ENCODE measurements at places on chromosomes 6 and 20. TPM values are rescaled to one million over a fixed set of nuclear protein-coding genes. Genes with fewer than 3 reads are reported as not detected.

DHX35 gene
- total RNA-seq, result 33.8 TPM

MCM3 gene
- 50.0 TPM for total RNA-seq

RIPPLY2 gene
- not detected for total RNA-seq

TMC2 gene
- total RNA-seq, result not detected

- H3K27ac ChIP-seq, result peak overlapping the region; percentile 75
- no peak for DNase-seq
- peaks cover 22% of the 10 kb centered on the region for H3K4me1 ChIP-seq
- H3K27me3 ChIP-seq, result no peaks in the 10 kb centered on the region
- no peak overlapping the region for H3K4me3 ChIP-seq
Measured at GRCh38 chr6:131652472-131652871, 15.4 kb downstream of the ENPP3 start.

DNA sequence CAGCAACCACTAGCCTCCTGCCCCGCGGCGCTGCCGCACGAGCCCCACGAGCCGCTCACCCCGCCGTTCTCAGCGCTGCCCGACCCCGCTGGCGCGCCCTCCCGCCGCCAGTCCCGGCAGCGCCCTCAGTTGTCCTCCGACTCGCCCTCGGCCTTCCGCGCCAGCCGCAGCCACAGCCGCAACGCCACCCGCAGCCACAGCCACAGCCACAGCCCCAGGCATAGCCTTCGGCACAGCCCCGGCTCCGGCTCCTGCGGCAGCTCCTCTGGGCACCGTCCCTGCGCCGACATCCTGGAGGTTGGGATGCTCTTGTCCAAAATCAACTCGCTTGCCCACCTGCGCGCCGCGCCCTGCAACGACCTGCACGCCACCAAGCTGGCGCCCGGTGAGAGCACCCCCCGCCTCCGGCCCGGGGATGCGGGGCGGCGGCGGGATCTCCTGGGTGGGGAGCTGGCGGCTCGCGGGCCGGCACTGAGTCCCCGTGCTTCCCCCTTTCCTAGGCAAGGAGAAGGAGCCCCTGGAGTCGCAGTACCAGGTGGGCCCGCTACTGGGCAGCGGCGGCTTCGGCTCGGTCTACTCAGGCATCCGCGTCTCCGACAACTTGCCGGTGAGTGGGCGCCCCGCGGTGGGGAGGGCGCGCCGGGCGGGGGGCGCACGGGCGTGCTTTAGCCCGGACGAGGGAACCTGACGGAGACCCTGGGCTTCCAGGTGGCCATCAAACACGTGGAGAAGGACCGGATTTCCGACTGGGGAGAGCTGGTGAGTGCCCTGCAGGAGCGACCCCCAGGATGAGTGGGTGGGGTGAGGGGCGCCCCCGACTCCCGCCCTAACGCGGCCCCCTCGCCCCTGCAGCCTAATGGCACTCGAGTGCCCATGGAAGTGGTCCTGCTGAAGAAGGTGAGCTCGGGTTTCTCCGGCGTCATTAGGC lies 585 bp downstream of the PIM1 start:
- H3K4me1 ChIP-seq, result peaks cover 14% of the 10 kb centered on the region
- H3K27ac ChIP-seq, result peak overlapping the region; percentile 96
- H3K4me3 ChIP-seq, result peak overlapping the region; percentile 89
- peak; percentile 86 for DNase-seq
- H3K27me3 ChIP-seq, result no peaks in the 10 kb centered on the region

- H3K4me3 ChIP-seq, result no peak overlapping the region
- no peaks in the 10 kb centered on the region for H3K27me3 ChIP-seq
- no peak overlapping the region for H3K27ac ChIP-seq
- H3K36me3 ChIP-seq, result no peaks in the 10 kb centered on the region
Measured at GRCh38 chr6:119110601-119111548, 32.4 kb upstream of the FAM184A start.

- H3K4me3 ChIP-seq, result no peak overlapping the region
- no peaks in the 10 kb centered on the region for H3K27me3 ChIP-seq
- no peak for DNase-seq
- no peak overlapping the region for H3K27ac ChIP-seq
- no peaks in the 10 kb centered on the region for H3K4me1 ChIP-seq
Measured at GRCh38 chr6:115485400-115485799, 575.3 kb downstream of the FRK start.

- no peak overlapping the region for H3K4me3 ChIP-seq
- H3K27ac ChIP-seq, result no peak overlapping the region
- H3K27me3 ChIP-seq, result no peaks in the 10 kb centered on the region
- H3K36me3 ChIP-seq, result no peaks in the 10 kb centered on the region
- no peaks in the 10 kb centered on the region for H3K4me1 ChIP-seq
Measured at GRCh38 chr6:118400582-118400981, 147.5 kb upstream of the PLN start.

DNA sequence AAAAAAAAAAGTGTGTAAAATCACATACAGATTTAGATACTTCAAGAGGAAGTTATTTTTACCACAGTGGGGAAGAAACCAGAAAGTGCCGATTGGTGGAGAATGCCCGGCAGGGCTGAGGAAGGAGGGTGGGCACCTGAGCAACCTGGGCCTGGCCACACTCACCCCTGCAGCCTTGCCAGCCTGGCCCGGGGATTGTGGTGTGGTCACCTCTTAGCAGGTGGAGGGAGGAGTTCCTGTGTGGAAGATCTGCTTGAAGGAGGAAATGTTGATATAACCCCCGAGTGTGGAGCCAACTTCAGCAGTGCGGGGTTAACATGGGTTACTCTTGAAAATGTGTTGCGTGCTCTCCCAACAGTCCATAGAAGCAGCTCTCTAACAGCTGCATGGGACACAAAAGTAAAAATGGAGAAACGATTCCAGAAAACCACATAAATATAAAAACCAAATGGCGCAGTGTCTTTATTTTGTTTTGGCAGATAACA lies 14.7 kb downstream of the UST start:
- no peaks in the 10 kb centered on the region for H3K27me3 ChIP-seq
- H3K4me3 ChIP-seq, result peak overlapping the region; percentile 26
- no peaks in the 10 kb centered on the region for H3K36me3 ChIP-seq
- peak overlapping the region; percentile 73 for H3K27ac ChIP-seq

DNA sequence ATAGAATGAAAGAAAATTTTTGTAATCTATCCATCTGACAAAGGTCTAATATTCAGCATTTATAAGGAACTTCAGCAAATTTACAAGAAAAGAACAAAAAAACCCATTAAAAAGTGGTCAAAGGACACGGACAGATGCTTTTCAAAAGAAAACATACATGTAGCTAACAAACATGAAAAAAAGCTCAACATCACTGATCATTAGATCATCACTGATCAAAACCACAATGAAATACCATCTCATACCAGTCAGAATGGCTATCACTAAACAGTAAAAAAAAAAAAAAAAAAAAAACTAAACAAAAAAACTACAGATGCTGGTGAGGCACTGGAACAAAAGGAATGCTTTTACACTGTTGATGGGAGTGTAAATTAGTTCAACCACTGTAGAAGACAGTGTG lies 837.1 kb downstream of the EPHA7 start:
- H3K27me3 ChIP-seq, result no peaks in the 10 kb centered on the region
- no peak overlapping the region for H3K4me3 ChIP-seq
- H3K36me3 ChIP-seq, result no peaks in the 10 kb centered on the region
- no peak for DNase-seq

- H3K27ac ChIP-seq, result no peak overlapping the region
- no peaks in the 10 kb centered on the region for H3K27me3 ChIP-seq
Measured at GRCh38 chr6:85673198-85674139, 30.8 kb upstream of the SYNCRIP start.

GRCh38 chr6:14547284-14547998 lies 429.9 kb downstream of the CD83 start:
- H3K4me3 ChIP-seq, result no peak overlapping the region
- no peaks in the 10 kb centered on the region for H3K36me3 ChIP-seq
- H3K27me3 ChIP-seq, result no peaks in the 10 kb centered on the region
- no peak overlapping the region for H3K27ac ChIP-seq

- H3K4me1 ChIP-seq, result no peaks in the 10 kb centered on the region
- H3K4me3 ChIP-seq, result no peak overlapping the region
- DNase-seq, result no peak
Measured at GRCh38 chr6:124132256-124132655, 328.6 kb downstream of the NKAIN2 start.

DNA sequence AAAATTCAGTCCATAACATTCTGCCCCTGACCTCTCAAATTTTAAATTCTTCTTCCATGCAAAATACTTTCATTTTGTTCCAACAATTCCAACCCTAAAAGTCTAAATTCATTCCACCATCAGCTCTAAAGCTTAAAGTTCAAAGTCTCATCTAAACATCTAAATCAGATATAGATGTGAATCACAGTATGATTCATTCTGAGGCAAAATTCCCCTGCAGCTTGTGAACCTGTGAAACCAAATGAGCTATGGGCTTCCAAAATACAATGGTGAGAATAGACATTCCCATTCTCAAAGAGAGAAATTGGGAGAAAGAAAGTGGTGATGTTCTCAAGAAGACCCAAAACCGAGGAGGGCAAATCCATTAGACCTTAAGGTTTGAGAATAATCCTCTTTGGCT lies 309.8 kb downstream of the HIVEP2 start:
- no peak overlapping the region for H3K4me3 ChIP-seq
- DNase-seq, result no peak
- no peaks in the 10 kb centered on the region for H3K27me3 ChIP-seq
- H3K27ac ChIP-seq, result no peak overlapping the region
